ENCODE measurements at places on chromosomes 7 and 10. TPM values are rescaled to one million over a fixed set of nuclear protein-coding genes. Genes with fewer than 3 reads are reported as not detected.

GRCh38 chr10:43193496-43194080 lies 55.3 kb downstream of the CSGALNACT2 start:
- no peak for DNase-seq

DNA sequence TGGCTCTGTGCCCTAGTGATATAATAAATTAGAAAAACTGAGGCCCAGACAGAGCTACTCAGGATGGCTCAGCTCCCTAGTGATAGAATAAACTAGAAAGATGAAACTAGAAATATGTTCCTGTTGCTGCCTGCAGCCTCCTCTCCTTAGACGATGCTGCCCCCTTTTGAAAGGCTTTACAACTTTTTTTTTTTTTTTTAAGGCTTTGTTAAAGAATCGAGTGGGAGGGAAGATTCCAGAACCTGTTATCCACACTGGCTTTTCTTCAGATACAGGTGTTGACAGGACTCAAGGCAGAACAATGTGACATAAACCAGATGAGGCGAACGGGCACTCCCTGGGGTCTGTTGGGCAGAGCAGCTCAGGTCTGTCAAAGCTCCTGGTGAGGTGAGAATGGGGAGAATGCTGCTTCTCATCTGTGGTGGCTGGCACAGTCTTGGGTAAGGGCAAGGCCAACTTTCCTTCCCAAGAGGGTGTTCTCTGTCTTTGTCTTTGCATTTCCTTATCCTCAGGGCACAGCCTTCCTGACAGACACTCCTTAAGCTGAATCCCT lies 175.1 kb downstream of the COBL start:
- peak; percentile 16 for DNase-seq

- no peak for DNase-seq
Observed at GRCh38 chr7:29256693-29257002, 62.1 kb downstream of the CHN2 start.

GRCh38 chr10:24451325-24451820 lies 242.4 kb downstream of the KIAA1217 start:
- no peak for DNase-seq

- DNase-seq, result no peak
Observed at GRCh38 chr10:126889421-126889820, 15.8 kb upstream of the DOCK1 start.

DNA sequence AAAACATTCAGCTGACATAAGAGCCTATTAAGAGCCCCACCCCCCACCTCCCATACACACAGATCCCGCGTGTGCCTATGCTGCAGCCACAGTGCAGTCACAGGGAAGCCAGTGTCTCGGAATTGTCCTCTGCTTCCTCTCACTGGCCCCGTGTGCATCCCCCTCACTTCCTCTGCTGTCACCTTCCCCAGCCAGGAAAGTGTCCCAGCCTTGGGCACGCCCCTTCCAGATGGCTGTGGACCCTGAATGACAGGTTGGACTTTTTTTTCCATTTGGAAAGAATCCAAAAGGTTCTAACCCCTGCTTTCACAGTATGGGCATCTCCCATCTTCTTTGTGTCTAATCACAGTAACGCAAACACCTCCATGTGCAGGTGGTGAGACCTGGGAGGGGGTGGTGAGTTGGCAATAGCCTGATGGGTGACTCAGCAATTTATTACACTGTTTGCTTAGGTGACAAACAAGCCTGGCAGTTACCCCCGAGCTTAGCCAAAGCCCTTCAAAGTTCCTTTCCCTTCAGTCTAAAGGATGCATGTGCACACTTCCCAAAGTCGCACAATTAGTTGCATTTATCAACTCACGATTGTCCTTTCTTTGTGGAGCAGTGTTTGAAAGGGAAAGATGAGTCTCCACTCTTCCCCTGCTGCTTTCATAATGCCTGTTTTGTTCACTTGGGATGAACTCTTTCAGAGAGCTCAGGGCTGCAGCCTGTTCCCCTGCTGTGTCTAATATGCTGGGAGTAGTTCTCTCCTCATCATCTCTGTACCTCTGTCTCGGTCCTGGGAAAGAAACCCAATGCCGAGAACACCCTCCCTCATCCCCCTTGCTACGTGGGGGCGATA lies 67.5 kb upstream of the EFCAB10 start:
- DNase-seq, result no peak

- DNase-seq, result no peak
Observed at GRCh38 chr10:62266611-62267010, 2.0 kb downstream of the RTKN2 start.

DNA sequence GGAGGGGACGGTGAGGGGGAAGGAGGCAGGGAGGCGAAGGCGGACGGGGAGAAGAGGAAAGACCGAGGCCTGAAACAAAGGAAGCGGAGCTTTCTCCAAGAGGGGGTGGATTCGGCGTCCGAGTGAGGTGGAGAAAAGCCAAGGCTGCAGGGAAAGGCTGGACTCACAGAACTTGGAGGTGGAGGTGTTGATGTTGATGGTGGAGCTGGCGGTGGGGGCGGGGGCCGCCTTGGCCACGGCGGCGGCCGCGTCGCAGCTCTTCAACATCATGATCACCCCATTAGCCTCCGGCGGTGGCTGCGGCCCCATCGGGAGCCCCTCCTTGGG lies 578 bp downstream of the CACUL1 start:
- DNase-seq, result peak; percentile 51

DNA sequence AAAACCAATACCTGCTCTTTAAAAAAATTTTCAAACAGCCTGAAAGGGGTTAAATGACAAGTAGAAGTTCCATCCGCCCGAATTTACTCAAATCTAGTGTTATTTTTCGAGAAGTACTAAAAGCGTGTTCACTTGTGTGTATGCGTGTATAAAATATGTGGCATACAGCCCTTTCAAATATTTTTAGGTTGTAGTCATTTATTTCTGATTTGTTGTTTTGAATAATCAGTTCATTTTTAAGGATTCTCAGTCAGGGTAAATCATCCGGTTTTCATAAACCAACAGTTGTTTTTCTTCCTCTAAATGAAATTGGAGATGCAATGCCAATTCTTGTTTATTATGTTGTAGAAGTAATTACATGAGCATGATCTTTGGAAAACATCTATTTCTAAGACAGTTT lies 6.9 kb upstream of the SUN1 start:
- DNase-seq, result no peak

GRCh38 chr7:31228957-31229356 lies 111.6 kb downstream of the NEUROD6 start:
- no peak for DNase-seq

DNA sequence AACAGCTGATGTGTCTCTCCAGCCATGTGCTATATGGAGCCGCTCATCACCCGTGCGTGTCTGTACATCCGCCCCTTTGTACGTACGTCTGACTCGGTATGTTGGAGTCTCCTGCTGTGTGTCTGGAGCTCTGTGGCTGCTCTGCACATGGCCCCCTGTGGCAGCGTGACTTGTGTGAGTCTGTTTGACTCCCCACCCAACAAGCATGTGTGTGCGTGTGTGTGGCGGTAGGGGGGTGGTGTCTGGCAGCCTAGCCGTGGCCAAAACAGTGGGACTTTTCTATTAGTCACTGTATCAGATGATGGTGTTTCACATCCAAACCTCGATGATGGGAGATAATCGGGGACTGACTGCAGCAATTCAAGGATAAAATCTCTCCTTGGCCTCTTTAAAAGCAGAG lies 94.1 kb downstream of the COL13A1 start:
- no peak for DNase-seq

DNA sequence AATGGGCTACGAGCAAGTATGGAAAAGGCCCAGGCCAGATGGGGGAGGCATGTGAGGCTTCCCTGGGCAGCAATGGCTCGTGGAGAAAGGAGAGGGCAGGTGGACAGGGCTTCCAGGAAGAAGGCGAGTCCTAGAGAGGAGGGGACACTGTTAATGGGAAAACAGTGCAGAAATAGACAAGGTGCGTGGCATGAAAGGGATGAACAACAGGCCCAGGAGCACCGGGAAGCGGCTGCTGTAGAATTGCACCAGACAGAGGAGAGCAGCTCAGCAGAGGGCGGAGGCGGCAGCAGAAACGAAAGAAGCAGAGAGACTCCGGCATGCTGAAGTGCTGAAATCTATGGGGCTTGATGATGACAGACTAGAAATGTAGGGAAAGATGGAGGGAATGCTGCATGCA lies 102.1 kb downstream of the PIP4K2A start:
- no peak for DNase-seq

GRCh38 chr7:122983261-122983660 lies 12.2 kb downstream of the TAS2R16 start:
- DNase-seq, result no peak

- DNase-seq, result no peak
Observed at GRCh38 chr7:91995391-91996105, 54.9 kb downstream of the AKAP9 start.

The MASTL gene
- 49.7 TPM for total RNA-seq

The MYL10 gene
- not detected for total RNA-seq

The NDUFB8 gene
- 391 TPM for total RNA-seq

The STX1A gene
- total RNA-seq, result 14.0 TPM

The PRLHR gene
- total RNA-seq, result not detected

The CPA2 gene
- 0.23 TPM for total RNA-seq

The TMEM213 gene
- not detected for total RNA-seq

The AKR1C4 gene
- not detected for total RNA-seq

The EPDR1 gene
- total RNA-seq, result 0.66 TPM

Data from activated naive CD4-positive, alpha-beta T cell treated with anti-CD3 and anti-CD28 coated beads, Interleukin-2, amount 50 U/mL, for 72 hours (primary cell).